Esophagus muscularis mucosa (tissue), 4 donors: ENCODE measurements at places on chromosomes 3 and 15. TPM values are rescaled to one million over a fixed set of nuclear protein-coding genes. Genes with fewer than 3 reads are reported as not detected.

GRCh38 chr3:189626286-189626685 is 4.9 kb upstream of the TP63 start:
- H3K4me1 ChIP-seq: no peaks in the 10 kb centered on the region
- no peak overlapping the region for H3K27ac ChIP-seq
- no peak overlapping the region for H3K4me3 ChIP-seq
- H3K27me3 ChIP-seq: no peaks in the 10 kb centered on the region

DNA sequence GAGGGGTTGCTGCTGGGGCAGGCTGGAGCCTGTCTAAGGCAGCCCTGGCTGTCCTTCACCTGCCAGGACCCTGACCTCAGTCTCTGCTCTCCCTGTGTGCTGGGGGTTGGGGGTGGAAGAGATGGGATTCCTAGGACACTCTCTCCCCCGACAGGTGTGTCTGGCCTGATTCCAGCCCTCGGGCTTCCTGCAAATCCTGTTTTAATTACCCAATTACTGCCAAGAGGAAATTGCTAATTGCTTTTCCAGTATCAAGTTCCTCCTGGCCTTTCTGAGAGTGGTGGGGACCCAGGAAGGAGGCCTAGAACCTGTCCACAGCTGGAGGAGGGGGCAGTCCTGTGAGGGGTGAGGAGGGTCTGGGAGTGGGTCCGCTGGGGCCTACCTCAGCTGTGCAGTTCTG is 15.8 kb downstream of the PLXNA1 start:
- no peak overlapping the region for H3K27ac ChIP-seq
- H3K27me3 ChIP-seq: no peaks in the 10 kb centered on the region
- peaks cover 45% of the 10 kb centered on the region for H3K4me1 ChIP-seq
- DNase-seq: no peak
- no peaks in the 10 kb centered on the region for H3K36me3 ChIP-seq

GRCh38 chr3:11167590-11167989 is 13.3 kb downstream of the HRH1 start:
- no peak overlapping the region for H3K4me3 ChIP-seq
- peaks cover 12% of the 10 kb centered on the region for H3K4me1 ChIP-seq
- no peak for DNase-seq

Gene HIGD2B
- total RNA-seq: not detected

Gene NR2E3
- total RNA-seq: not detected

Gene MME
- total RNA-seq: 5.5 TPM

Gene DAG1
- total RNA-seq: 166 TPM
